ENCODE measurements at places on chromosomes 1 and 21.
A peak's percentile ranks its signal among the peaks of the same experiment; 100 is the strongest.

- H3K36me3 ChIP-seq: no peaks in the 10 kb centered on the region
- peaks cover 17% of the 10 kb centered on the region for H3K4me1 ChIP-seq
- DNase-seq: peak; percentile 24
- H3K27ac ChIP-seq: peak overlapping the region; percentile 57
These were observed 14.6 kb upstream of the UMODL1 start for GRCh38 chr21:42056468-42056867.

GRCh38 chr1:69483246-69483645 lies 84.5 kb upstream of the LRRC7 start:
- H3K4me3 ChIP-seq: no peak overlapping the region
- no peaks in the 10 kb centered on the region for H3K4me1 ChIP-seq
- no peak overlapping the region for H3K27ac ChIP-seq
- H3K36me3 ChIP-seq: no peaks in the 10 kb centered on the region
- H3K27me3 ChIP-seq: peaks cover 7% of the 10 kb centered on the region
- DNase-seq: no peak

DNA sequence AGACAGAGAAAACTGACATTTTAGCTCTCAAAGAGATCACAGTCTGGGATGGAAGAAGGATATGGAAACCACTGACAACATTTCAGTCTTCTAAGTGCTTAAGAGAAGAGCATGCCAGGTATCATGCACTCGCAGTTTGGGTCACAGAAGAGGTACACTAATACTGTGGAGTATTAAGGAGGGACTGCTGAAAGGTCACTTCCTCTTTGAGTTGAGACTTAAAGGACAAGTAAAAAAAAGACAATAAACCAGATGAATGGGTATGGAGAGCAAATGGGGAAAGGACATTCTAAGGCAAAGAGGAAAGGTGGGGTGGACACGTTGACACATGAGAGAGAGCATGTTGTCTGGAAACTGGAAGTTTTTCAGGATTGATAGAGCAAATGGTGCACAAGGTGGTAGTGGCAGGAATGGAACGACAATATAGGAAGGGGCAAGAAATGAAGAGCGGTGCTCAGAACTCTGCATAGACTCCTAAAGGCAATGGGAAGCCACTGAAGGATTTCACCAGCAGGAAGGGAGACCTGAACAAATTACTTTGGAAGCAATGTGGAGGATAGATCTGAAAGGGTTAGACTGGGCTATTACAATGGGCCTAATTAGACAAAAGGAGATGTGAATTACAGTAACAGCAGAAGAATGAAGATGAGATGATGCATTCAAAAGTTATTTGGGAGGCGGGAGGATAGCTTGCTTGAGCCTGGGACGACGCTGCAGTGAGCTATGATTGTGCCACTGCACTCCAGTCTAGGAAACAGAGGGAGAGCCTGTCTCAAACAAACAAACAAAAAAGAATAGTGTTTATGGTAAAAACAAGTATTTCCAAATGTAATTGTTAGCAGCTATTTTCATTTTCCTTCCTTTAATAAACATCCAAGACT lies 11.1 kb downstream of the DIPK1A start:
- H3K27me3 ChIP-seq: no peaks in the 10 kb centered on the region
- H3K36me3 ChIP-seq: no peaks in the 10 kb centered on the region
- H3K4me3 ChIP-seq: peak overlapping the region; percentile 49
- peak overlapping the region; percentile 90 for H3K27ac ChIP-seq
- DNase-seq: peak; percentile 88

DNA sequence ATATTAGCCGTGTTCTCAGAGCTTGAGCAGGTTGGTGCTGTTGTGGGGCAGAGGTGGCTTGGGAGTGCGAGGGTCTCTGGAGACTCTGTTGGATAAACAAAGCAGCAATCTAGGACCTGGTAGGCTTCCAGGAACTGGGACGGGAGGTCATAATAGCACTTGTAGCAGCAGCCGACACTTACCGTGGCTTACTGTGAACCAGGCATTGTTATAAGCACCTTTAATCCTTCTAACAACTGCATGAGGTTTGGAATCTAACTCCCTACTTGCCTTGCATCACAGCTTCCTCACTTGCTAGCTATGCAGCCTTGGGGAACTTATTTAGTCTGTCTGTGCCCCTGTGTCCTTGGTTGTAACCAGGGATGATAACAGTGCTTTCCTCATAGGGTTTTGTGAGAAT lies 94.9 kb downstream of the NAV1 start:
- H3K27me3 ChIP-seq: no peaks in the 10 kb centered on the region
- peaks cover 18% of the 10 kb centered on the region for H3K36me3 ChIP-seq
- peak overlapping the region; percentile 36 for H3K27ac ChIP-seq
- DNase-seq: peak; percentile 38
- peaks cover 61% of the 10 kb centered on the region for H3K4me1 ChIP-seq

GRCh38 chr1:172653015-172653709 lies 5.7 kb upstream of the FASLG start:
- no peak overlapping the region for H3K27ac ChIP-seq
- H3K36me3 ChIP-seq: no peaks in the 10 kb centered on the region
- no peak overlapping the region for H3K4me3 ChIP-seq
- H3K4me1 ChIP-seq: peaks cover 22% of the 10 kb centered on the region
- DNase-seq: peak; percentile 16

DNA sequence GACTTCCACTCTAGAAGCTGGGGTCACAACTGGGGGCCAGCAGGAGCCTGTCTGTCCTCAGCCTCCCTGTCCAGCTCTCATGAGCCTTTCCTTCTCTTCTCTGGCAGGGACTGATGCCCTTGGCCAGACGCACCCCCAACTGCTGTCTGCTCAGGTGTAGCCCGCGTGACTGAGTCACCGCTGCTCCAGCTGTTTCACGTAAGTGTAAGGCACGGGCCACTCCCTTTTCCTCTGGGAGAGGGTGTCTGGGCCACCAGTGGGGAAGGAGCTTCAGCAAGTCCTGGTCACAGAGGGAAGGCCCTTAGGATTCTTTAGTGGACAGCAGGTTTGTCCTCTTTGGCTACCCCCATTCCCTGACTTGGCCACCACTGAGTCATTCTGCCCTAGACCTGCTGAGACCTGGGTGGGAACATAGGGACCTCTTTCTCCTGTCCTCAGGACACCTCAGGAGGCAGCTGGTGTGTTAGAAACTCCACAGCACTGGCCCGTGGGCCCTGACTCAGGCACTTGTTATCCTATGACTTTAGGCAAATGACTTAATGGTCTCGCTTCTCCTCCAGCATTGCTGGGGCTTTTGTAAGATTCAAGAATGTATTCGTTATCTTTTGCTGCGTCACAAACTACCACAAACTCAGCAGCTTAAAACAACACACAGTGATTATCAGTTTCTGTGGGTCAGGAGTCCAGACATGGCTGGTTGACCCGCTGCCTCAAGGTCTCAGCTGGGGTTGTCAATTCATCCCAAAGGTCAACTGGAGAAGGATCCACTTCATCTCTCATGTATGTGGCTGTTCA lies 64.8 kb downstream of the FAM163A start:
- no peaks in the 10 kb centered on the region for H3K4me1 ChIP-seq
- H3K27me3 ChIP-seq: peaks cover 22% of the 10 kb centered on the region
- DNase-seq: peak; percentile 70
- H3K36me3 ChIP-seq: no peaks in the 10 kb centered on the region
- no peak overlapping the region for H3K27ac ChIP-seq

GRCh38 chr1:226634611-226635246 lies 86.2 kb downstream of the STUM start:
- H3K4me1 ChIP-seq: no peaks in the 10 kb centered on the region
- no peaks in the 10 kb centered on the region for H3K36me3 ChIP-seq
- H3K27ac ChIP-seq: no peak overlapping the region

DNA sequence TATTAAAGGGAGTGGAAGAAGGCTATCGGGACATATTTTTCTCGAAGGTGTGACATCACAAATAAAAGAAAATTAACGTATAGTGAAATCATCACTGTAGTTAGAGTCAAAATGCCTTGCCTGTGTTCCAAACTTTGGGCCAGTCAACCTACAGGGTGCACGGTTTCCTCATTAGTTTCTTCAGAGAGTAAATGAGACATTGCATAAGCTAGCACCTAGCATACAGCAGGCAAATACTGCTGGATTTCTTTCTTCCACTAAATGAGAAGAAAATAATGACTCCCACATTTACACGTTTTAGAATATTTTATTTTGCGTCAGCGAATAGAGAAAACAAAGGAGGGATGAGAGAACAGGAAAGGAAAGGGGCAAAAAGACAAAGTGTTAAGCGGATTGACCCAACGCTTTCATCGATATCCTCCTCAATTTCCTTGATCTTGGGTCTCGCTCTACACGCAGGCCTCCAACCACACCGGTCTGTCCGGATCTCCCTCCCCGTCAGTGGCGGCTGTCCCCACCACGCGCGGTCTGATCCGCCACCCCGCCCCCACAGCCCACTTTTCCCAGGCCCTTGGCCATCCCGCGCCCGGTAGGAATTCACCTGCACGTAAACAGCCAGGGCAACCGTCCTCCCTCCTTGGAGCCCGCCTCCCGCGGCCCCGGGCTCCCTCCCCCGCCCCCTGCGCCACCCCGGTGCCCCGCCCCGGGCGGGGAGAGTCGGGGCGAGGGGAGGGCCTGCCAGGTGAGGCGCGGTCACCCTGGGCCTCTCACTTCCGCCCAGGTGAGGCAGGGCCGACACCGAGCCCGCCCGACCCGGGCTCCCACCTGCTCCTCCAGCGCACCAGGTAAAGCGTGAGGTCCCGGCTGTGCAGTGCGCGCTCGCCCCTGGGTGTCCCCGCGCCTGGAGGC lies at the start of gene PATJ:
Gene PATJ (plus strand): TSS at position 770 of the 909 bp plus-strand sequence. CDS start 20,413 bp downstream, outside the sequence.
- peak within 1 kb of the TSS; percentile 67 for H3K27ac ChIP-seq
- H3K36me3 ChIP-seq: no peaks in the 10 kb centered on the region
- no peaks in the 10 kb centered on the region for H3K27me3 ChIP-seq
- peak; percentile 49 for DNase-seq
- peak within 1 kb of the TSS; percentile 86 for H3K4me3 ChIP-seq
- peaks cover 7% of the 10 kb centered on the region for H3K4me1 ChIP-seq

- no peaks in the 10 kb centered on the region for H3K36me3 ChIP-seq
- no peaks in the 10 kb centered on the region for H3K27me3 ChIP-seq
- H3K4me3 ChIP-seq: no peak overlapping the region
- no peaks in the 10 kb centered on the region for H3K4me1 ChIP-seq
- no peak for DNase-seq
These were observed 24.4 kb upstream of the SLAMF6 start for GRCh38 chr1:160547422-160547821.

DNA sequence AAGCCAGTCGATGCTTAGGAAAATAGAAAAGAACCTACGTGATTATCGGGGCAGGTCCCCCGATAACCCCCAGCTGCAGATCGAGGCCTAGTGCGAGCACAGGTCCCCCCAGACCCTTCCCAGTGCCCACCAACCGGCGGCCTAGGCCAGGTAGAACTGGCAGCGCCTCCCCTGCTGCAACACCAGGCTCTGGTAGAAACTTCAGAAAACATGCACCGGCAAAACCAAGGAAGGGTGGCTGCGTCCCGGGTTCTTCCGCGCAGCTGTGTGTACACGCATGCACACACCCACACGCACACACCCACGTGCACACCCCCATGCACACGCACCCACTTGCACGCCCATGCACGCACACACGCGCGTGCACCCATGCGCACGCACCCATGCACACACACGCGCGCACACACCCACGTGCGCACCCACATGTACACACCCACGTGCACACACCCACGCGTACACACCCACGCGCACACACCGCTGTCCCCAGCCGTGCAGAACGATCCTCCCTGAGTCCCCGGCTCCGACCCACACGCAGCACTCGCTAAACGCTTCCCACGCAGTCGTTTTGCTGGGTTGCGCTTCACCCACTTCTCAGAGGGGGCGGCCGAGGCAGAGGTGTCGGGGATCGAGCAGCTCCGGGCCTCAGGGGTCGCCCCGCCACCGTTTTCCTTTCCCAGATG lies 5.2 kb downstream of the TSPEAR start:
- no peak overlapping the region for H3K27ac ChIP-seq
- DNase-seq: no peak
- no peak overlapping the region for H3K4me3 ChIP-seq
- no peaks in the 10 kb centered on the region for H3K36me3 ChIP-seq
